Fibroblast of skin of abdomen (primary cell): ENCODE measurements at places on chromosomes 4 and X.
A peak's percentile ranks its signal among the peaks of the same experiment; 100 is the strongest.

DNA sequence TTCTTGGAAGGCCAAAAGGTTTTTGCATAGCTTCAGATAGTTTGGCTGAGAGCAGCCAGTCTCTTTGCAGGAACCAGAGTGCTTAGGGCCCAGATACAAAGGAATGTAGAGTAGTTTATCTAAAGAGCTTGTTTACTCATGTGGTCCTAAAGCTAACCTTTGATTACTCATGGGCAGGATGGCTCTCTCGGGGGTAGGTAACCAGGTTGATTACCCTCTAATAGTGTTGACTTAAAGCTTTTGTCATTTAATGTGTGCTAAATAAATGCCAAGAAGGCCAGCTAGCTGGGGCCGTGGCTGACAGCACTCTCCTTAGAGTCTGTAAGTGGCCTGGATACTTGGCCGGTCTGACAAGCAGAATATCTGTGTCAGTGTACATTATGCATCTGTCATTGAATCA, 69.7 kb upstream of the MAGEB16 start:
- no peak for DNase-seq

DNA sequence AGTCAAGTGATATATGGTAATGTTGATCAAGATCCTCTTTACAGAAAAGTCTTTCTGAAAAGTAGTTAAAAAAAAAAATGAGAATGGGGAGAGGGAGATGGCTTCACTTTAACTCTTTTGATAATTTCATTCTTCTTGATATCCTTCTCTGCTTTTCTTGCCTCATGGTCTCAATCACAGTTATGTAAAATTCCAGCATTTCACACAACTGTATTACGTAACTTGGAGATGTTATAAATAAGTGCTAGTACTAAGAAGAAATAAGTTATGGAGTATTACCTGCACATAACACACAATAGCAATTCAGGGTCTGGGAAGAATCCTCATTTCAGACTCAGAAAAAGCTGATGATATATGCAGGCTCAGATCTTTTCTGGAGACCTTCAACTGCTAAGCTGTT, 22.0 kb downstream of the RUFY3 start:
- DNase-seq: no peak

- DNase-seq: no peak
Measured at GRCh38 chrX:36950495-36951253, 57.5 kb upstream of the FAM47C start.

DNA sequence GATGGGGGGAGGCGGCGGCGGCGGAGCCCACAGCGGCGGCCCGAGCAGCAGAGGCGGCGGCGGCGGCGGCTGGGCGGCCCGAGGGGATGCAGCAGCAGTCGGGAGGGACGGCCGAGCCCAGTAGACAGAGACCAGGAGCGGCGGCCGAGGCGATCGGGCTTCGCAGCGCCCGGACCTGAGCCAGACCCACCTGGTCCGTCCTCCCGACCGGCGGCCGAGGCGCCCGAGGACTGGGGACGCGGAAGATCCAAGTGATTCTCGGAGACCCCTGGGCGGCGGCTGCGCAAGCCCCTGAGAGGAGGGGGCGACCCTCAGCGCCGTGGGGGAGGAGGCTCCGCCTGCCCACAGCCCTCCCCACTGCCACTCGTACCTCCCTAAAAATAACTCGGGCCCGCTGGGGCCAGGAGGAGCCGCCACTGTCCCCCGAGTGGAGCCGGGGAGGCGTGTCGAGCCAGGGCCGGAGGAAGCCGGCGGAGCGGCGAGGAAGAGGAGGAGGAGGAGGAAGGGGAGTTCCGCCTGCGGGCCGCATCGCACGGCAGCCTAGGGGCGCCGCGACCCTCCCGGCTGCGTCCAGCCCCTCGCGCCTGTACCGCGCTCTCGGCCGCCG, 608 bp downstream of the RAPGEF2 start:
- peak; percentile 17 for DNase-seq

- DNase-seq: peak; percentile 39
Measured at GRCh38 chr4:25088093-25088952, 57.6 kb upstream of the LGI2 start.
